ENCODE measurements at places on chromosomes 5 and 9. TPM values are rescaled to one million over a fixed set of nuclear protein-coding genes. Genes with fewer than 3 reads are reported as not detected.

GRCh38 chr5:125409234-125409860 lies 662.9 kb upstream of the ZNF608 start:
- no peak for DNase-seq
- peak overlapping the region; percentile 70 for H3K27ac ChIP-seq
- H3K36me3 ChIP-seq = no peaks in the 10 kb centered on the region
- H3K27me3 ChIP-seq = no peaks in the 10 kb centered on the region

- no peak for DNase-seq
- peak overlapping the region; percentile 84 for H3K27ac ChIP-seq
- H3K4me1 ChIP-seq = peaks cover 65% of the 10 kb centered on the region
- no peaks in the 10 kb centered on the region for H3K27me3 ChIP-seq
These were observed 62.6 kb downstream of the PPARGC1B start for GRCh38 chr5:149792540-149793255.

DNA sequence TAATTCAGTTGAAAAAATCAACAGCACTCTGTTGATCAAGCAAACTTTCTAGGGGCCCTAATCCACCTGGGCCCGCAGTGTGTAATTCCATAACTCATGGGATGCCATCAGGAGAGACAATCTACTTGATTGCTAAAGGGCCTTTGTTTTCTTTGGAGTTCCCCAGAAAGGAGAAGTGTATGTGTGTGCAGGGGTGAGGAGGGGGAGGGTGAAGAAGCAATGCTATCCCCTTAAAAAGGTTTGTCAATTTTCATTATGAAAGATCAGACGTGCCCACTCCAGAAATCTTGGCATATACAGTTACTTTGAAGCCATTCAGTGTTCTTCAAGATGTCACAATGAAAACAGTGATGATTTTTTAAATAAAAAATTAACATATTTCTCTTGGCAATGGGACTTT lies 6.2 kb downstream of the PARP8 start:
- no peaks in the 10 kb centered on the region for H3K4me1 ChIP-seq
- no peak overlapping the region for H3K27ac ChIP-seq
- peaks cover 7% of the 10 kb centered on the region for H3K27me3 ChIP-seq
- no peak for DNase-seq
- no peaks in the 10 kb centered on the region for H3K36me3 ChIP-seq

GRCh38 chr9:116464987-116465571 lies 222.0 kb upstream of the TRIM32 start:
- H3K4me3 ChIP-seq = no peak overlapping the region
- H3K36me3 ChIP-seq = no peaks in the 10 kb centered on the region
- no peak overlapping the region for H3K27ac ChIP-seq
- H3K27me3 ChIP-seq = no peaks in the 10 kb centered on the region
- H3K4me1 ChIP-seq = no peaks in the 10 kb centered on the region
- no peak for DNase-seq

DNA sequence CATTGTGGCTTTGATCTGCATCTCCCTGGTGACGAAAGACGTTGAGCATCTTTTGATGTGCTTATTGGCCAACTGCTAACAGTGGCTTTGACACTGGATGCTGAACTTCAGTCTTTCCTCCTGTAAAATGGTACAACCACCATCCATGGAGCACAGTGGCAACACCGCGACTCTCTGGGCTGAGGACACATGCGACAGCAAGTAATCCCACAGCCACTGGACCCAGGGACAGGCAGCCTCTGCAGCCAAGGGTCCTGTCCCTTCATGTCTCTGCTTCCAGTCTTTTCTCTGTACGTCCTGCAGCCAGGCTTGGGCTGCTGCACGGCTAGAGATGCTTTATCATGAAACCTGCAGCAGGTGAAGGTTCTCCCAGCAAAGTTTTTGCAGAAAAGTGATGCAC lies 83.5 kb downstream of the DAP start:
- no peak overlapping the region for H3K4me3 ChIP-seq
- no peaks in the 10 kb centered on the region for H3K27me3 ChIP-seq
- H3K4me1 ChIP-seq = no peaks in the 10 kb centered on the region

DNA sequence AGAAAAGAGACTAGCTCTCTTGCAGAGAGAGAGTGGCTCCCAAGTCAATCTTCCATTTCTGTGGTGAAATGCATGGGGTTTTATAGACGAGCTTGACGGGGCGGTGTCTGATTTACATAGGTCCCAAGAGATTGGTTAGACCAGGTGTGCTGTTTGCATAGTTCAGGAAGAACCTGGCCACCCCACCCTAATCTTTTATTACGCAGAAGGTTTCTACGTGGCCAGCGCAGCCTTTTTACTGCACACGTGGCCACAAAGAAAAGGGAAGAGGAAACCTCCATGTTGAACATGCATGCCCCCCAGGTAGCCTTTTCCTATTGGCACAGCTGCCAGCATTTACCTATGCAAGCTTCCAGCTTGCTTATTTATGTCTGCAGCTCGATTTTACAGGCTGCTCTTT lies 92.1 kb downstream of the CAVIN4 start:
- H3K27me3 ChIP-seq = no peaks in the 10 kb centered on the region
- no peaks in the 10 kb centered on the region for H3K36me3 ChIP-seq
- no peak for DNase-seq
- no peak overlapping the region for H3K27ac ChIP-seq
- no peak overlapping the region for H3K4me3 ChIP-seq

DNA sequence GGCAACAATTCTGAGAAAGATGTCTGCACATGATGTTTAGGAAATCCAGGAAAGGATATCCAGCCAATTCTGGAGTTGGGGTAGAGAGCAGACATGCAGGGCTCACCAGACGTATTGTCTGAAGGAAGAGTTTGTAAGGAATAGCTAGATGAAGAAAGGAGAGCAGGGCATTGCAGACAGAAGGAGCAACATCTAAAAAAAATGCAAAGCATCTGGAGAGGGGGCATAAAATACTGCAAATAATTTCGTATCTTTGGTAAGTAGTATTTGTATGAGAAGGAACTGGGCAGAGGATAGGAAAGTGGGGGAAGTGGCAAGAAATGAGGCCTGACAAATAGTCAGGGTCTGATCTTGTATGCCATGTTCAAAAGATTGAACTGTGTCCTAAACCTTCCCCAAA lies 74.8 kb downstream of the MACIR start:
- no peak overlapping the region for H3K4me3 ChIP-seq
- H3K36me3 ChIP-seq = no peaks in the 10 kb centered on the region
- DNase-seq = no peak
- H3K27me3 ChIP-seq = no peaks in the 10 kb centered on the region
- H3K4me1 ChIP-seq = no peaks in the 10 kb centered on the region
- no peak overlapping the region for H3K27ac ChIP-seq

- DNase-seq = no peak
- H3K36me3 ChIP-seq = no peaks in the 10 kb centered on the region
- H3K4me3 ChIP-seq = no peak overlapping the region
- no peaks in the 10 kb centered on the region for H3K27me3 ChIP-seq
These were observed 16.9 kb upstream of the ADRA1B start for GRCh38 chr5:159899067-159900049.

GRCh38 chr5:174271316-174271715 lies 225.8 kb downstream of the NSG2 start:
- H3K36me3 ChIP-seq = no peaks in the 10 kb centered on the region
- no peaks in the 10 kb centered on the region for H3K4me1 ChIP-seq
- no peaks in the 10 kb centered on the region for H3K27me3 ChIP-seq
- no peak overlapping the region for H3K27ac ChIP-seq
- no peak overlapping the region for H3K4me3 ChIP-seq

GRCh38 chr5:143051244-143052058 lies 281.3 kb downstream of the ARHGAP26 start:
- no peaks in the 10 kb centered on the region for H3K36me3 ChIP-seq
- no peak for DNase-seq
- H3K27me3 ChIP-seq = no peaks in the 10 kb centered on the region
- peaks cover 12% of the 10 kb centered on the region for H3K4me1 ChIP-seq
- H3K27ac ChIP-seq = peak overlapping the region; percentile 65

- H3K36me3 ChIP-seq = no peaks in the 10 kb centered on the region
- no peak overlapping the region for H3K27ac ChIP-seq
- no peak for DNase-seq
- no peak overlapping the region for H3K4me3 ChIP-seq
- no peaks in the 10 kb centered on the region for H3K4me1 ChIP-seq
These were observed 1.6 kb downstream of the PKD2L2 start for GRCh38 chr5:137890845-137891244.

GRCh38 chr5:142590451-142591231 lies 95.2 kb downstream of the FGF1 start:
- peaks cover 7% of the 10 kb centered on the region for H3K27me3 ChIP-seq
- no peaks in the 10 kb centered on the region for H3K4me1 ChIP-seq
- no peak for DNase-seq
- no peak overlapping the region for H3K4me3 ChIP-seq
- no peaks in the 10 kb centered on the region for H3K36me3 ChIP-seq

- no peaks in the 10 kb centered on the region for H3K4me1 ChIP-seq
- no peak for DNase-seq
- no peaks in the 10 kb centered on the region for H3K36me3 ChIP-seq
- no peak overlapping the region for H3K4me3 ChIP-seq
- H3K27ac ChIP-seq = no peak overlapping the region
- H3K27me3 ChIP-seq = no peaks in the 10 kb centered on the region
These were observed 30.2 kb upstream of the CATSPER3 start for GRCh38 chr5:134937526-134937925.

- H3K27me3 ChIP-seq = no peaks in the 10 kb centered on the region
- H3K36me3 ChIP-seq = peaks cover 3% of the 10 kb centered on the region
- no peaks in the 10 kb centered on the region for H3K4me1 ChIP-seq
- H3K4me3 ChIP-seq = no peak overlapping the region
- H3K27ac ChIP-seq = no peak overlapping the region
- DNase-seq = no peak
These were observed 11.3 kb downstream of the C5orf15 start for GRCh38 chr5:133957080-133957479.

DNA sequence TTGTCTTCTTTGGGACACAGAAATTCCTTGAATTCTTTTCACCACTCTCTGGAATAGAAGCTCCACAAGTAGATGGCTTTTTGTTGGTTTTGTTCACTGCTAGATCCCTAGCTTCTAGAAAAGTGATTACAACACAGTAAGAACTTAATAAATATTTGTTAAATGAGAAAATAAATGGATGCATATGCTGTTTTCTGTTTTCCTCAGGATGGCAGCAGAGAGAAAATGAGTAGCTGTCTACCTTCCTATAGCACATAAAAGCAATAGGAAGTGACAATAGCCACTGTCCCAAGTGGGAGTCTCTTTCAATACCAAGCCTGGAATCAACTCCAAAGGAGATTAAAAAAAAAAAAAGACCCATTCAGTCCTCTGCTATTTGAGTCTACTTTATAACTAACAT lies 100.6 kb upstream of the NREP start:
- H3K4me3 ChIP-seq = no peak overlapping the region
- no peak overlapping the region for H3K27ac ChIP-seq
- H3K27me3 ChIP-seq = no peaks in the 10 kb centered on the region
- DNase-seq = no peak

GRCh38 chr5:163586531-163586956 lies 81.1 kb downstream of the MAT2B start:
- no peak overlapping the region for H3K4me3 ChIP-seq
- DNase-seq = no peak
- no peaks in the 10 kb centered on the region for H3K36me3 ChIP-seq
- H3K27ac ChIP-seq = peak overlapping the region; percentile 12
- H3K27me3 ChIP-seq = no peaks in the 10 kb centered on the region

DNA sequence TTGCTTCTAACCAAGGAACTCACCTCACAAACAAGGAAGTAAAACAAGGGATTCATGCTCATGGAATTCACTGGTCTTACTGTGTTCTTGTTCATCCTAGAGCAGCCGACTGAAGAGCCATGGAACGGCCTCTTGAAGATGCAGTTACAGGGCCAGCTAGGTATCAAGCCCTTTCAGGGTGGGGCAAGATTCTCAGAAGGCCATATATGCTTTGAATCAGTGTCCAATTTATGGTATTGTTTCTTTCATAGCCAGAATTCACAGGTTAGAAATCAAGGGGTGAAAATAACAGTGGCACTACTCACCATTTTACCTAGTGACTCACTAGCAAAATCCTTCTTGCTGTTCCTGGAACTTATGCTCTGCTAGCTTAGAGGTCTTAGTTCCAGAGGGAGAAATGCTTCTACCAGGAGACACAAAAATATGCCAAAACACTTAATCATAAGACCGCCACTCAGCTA lies 159.5 kb upstream of the CDH10 start:
- no peak overlapping the region for H3K27ac ChIP-seq
- H3K4me1 ChIP-seq = no peaks in the 10 kb centered on the region
- DNase-seq = no peak
- no peaks in the 10 kb centered on the region for H3K27me3 ChIP-seq

DNA sequence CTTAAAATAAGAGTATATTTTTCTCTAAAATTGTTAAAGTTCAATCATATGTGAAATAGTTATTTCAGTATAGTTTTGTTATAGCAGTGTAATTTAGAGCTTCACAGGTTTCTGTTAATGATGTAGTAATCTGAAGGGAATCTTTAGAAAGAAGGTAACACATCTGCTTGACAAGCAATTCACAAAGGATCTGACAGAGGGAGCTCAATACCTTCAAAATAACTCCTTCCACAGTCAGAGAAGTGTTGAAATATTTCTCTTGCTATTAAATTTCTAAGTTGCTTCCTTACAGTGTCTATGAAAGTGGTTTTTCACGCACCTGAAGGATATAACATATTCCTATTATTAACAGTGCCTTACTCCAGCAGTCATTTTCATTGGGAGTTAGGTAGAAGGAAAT lies 44.9 kb downstream of the SLC25A51 start:
- no peak overlapping the region for H3K27ac ChIP-seq
- no peaks in the 10 kb centered on the region for H3K4me1 ChIP-seq
- no peaks in the 10 kb centered on the region for H3K27me3 ChIP-seq
- no peaks in the 10 kb centered on the region for H3K36me3 ChIP-seq

- peak overlapping the region; percentile 73 for H3K4me3 ChIP-seq
- peaks cover 7% of the 10 kb centered on the region for H3K4me1 ChIP-seq
- H3K27me3 ChIP-seq = no peaks in the 10 kb centered on the region
- DNase-seq = no peak
- H3K27ac ChIP-seq = peak overlapping the region; percentile 81
These were observed 566 bp upstream of the CEP78 start for GRCh38 chr9:78235256-78235761.

GRCh38 chr5:147044572-147045273 lies 166.2 kb upstream of the PPP2R2B start:
- DNase-seq = no peak
- no peaks in the 10 kb centered on the region for H3K4me1 ChIP-seq
- no peak overlapping the region for H3K4me3 ChIP-seq
- H3K27ac ChIP-seq = no peak overlapping the region
- H3K27me3 ChIP-seq = no peaks in the 10 kb centered on the region

LCN9 gene
- not detected for total RNA-seq

PCDHGA12 gene
- total RNA-seq = 1.6 TPM

SCGB3A1 gene
- not detected for total RNA-seq

IFNK gene
- total RNA-seq = not detected

C7 gene
- 123 TPM for total RNA-seq

WWC1 gene
- 34.8 TPM for total RNA-seq

ANGPTL2 gene
- 30.8 TPM for total RNA-seq
